HCEC 1CT (cell line): ENCODE measurements at places on chromosomes 1 and 21.

GRCh38 chr1:40638097-40639036 is 27.1 kb downstream of the RIMS3 start:
- DNase-seq, result no peak

GRCh38 chr1:54120018-54120697 is 32.6 kb downstream of the CDCP2 start:
- no peak for DNase-seq

GRCh38 chr1:225467193-225468020 is 39.6 kb upstream of the LBR start:
- DNase-seq, result no peak

GRCh38 chr1:76302711-76303339 is 228.3 kb downstream of the ST6GALNAC3 start:
- no peak for DNase-seq

DNA sequence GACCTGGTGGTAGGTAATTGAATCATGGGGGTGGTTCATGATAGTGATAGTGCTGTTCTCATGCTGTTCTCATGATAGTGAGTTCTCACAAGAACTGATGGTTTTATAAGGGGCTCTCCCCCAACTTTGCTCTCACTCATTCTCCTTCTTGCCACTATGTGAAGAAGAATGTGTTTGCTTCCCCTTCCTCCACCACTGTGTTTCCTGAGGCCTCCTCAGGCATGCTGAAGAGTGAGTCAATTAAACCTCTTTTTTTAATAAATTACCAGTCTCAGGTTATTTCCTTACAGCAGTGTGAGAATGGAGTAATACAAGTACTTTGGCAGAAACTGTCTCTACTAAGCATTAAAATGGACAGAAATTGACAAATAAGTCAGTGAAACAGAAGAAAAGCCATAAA is 21.6 kb downstream of the RAB3GAP2 start:
- no peak for DNase-seq

DNA sequence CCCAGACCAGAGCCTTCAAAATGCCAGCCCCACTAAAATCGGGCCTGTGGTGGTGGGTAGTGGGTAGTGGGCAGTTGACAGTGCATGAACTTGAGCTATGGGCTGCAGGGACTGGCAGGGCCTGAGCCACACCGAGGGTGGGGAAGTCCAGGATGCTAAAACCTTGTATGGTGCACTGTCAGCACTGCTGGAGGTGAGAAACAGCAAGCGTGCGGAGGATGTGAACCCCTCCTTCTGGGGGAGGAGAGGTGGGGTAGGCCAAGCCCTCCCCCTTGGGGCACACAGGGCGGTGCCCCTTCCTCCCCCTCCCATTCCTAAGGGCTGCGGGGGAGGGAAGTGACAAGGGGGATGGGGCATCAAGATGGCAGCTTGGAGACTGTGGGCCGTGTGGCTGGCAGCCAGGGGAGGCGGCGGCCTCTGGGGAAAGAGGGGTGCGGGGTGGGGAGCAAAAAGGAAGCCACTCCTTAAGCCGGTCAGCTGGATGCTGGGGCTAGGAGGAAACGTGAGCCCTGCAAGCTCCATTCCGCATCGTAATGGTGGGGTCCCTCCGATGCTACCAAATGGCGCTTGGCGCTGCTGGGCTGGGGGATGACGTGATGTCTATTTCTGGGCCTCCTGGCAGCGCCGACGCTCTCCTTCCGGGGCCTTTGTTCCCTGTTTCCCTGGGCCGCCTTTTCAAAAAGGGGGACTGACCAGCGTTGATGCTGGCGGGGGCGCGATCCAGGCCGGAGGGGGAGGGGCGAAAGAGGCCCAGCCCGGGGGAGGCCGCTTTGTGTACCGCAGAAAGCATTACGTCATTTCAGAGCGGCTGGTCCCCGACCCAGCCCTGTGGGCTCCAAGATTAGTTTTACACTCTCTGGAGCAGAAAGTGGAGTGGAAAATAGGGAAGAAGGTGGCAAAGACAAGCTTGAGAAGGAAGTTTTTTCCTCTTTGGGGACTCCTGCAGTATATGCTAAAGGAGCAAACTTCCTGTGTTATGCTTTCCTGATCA is 809 bp downstream of the SYT11 start:
- peak; percentile 58 for DNase-seq

DNA sequence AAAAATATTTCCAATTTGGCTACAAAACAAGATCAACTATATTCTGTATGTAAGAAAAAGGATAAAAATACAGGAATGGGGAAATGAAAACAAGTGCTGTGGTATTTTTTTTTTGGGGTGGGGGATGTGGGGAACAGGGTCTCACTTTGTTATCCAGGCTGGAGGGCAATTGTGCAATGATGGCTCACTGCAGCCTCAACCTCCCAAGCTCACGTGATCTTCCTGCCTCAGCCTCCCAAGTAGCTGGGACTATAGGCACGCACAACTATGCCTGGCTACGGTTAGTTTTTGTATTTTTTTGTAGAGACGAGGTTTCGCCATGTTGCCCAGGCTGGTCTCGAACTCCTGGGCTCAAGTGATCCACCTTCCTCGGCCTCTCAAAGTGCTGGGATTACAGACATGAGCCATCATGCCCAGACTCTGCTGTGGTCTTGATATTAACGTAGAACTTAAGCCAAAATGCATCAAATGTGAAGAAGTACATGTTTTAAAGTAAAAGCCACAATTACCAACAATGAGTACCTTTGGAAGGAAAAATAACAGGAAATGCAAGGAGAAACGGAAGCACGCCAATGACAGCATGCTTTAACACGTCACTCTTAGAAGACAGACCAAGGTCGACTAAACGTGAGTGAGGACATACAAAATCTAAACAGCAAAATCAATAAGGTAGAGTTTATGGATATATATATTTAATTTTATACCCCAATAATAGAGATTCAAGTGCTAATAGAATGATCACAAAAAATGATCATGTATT is 8.8 kb upstream of the ABCB10 start:
- DNase-seq, result no peak
